ENCODE measurements at places on chromosomes 6 and 20. TPM values are rescaled to one million over a fixed set of nuclear protein-coding genes. Genes with fewer than 3 reads are reported as not detected.

DNA sequence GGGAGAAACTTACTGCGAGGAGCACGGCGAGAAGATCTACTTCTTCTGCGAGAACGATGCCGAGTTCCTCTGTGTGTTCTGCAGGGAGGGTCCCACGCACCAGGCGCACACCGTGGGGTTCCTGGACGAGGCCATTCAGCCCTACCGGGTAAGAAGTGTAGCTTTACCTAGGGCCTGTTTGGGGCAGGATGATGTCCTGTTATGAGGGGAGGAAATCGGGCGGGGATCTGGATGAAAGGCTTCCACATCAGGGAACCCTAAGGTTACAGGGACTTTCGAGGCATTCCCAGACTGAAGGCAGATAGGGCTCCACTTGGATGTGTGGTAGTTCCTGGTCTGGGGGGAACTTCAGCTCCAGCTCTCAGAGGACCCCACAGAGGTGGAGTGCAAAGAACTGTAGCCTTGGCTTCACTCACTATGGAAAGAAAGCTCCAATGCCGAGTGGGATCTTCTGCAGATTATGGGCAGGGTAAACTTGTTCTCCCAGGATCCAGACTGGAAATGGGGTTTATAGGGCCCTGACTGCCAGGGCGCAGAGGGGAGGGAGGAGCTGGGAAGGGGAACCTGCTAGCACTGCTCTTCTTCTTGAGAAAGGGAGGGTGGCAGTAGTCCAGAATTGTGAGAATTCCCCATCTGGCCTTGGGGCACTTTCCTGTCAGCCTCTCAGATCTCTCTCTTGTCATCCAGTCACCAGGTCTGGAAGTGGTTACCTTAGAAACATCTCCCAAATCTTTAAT lies 740 bp downstream of the TRIM15 start:
- DNase-seq, result no peak

DNA sequence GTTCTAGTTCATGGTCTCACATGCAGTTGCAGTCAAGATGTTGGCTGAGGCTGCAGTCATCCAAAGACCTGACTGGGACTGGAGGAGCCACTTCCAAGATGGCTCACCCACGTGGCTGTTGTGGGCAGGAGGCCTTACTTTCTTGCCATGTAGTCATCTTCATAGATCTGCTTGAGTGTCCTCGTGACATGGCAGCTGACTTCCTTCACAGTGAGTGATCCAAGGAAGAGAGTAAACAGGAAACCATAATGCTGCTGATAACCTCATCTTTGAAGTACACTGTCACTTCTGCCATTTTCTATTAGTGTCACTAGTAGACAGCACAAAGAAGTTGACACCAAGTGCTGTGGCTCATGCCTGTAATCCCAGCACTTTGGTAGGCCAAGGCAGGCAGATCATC lies 40.1 kb upstream of the AKIRIN2 start:
- DNase-seq, result peak; percentile 64

GRCh38 chr20:50198180-50198666 lies 7.6 kb downstream of the CEBPB start:
- DNase-seq, result no peak

GRCh38 chr6:151009576-151009975 lies 144.1 kb downstream of the MTHFD1L start:
- DNase-seq, result no peak

The CRISP2 gene
- not detected for total RNA-seq

The DLGAP4 gene
- total RNA-seq, result 15.5 TPM

The TP53INP2 gene
- 3.5 TPM for total RNA-seq

The BFSP1 gene
- 0.24 TPM for total RNA-seq

The ENPP1 gene
- total RNA-seq, result 2.2 TPM

All from CD8-positive, alpha-beta memory T cell (primary cell).